ENCODE measurements at places on chromosomes 2 and 18. TPM values are rescaled to one million over a fixed set of nuclear protein-coding genes. Genes with fewer than 3 reads are reported as not detected.

- DNase-seq: no peak
- peaks cover 15% of the 10 kb centered on the region for H3K36me3 ChIP-seq
Measured at GRCh38 chr2:112646102-112646719, 472 bp downstream of the SLC20A1 start.

The CDH7 gene
- not detected for total RNA-seq

DNA sequence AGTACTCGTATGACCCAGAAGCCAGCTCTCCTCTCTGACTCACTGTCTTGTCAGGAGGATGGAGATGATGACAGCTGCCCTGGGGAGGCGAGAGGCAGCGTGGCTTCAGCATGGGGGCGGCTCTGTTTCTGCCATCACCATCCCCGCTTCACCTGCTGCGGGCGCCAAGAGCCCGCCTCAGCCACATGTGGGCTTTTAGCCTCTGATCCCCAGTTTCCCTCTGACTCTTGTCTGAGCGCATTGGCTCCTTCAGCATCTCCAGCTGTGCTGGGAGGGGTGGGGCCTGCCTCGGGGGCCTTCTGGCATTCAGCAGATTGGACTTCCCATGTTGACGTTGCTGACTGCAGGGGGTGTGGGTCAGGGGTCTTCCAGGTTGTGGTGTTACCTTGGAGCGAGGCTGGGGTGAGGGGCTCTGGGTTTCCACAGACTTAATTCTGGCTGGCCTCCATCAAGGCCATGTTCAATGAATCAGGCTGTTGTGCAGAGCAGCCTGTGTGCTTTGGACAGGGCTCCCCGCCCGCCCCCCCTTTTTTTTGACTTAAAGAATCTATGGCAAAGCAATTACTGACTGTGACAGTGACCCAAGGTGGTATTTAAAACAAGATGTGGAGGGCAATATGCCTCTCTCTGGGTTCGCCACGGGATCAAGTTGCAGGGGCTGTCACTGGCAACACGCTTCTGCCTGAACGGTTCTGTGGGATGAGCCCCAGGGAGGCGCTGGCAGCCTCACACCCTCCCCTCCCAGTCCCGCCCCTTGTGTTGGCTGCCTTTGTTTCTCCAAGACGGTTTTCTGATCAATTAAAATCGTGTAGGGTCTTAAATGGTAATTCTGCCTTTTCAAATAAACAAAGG lies 228.3 kb downstream of the LDLRAD4 start:
- no peaks in the 10 kb centered on the region for H3K36me3 ChIP-seq
- H3K27me3 ChIP-seq: no peaks in the 10 kb centered on the region
- H3K27ac ChIP-seq: no peak overlapping the region
- H3K4me1 ChIP-seq: peaks cover 15% of the 10 kb centered on the region

GRCh38 chr2:105184420-105184819 lies 57.1 kb upstream of the GPR45 start:
- DNase-seq: no peak
- peaks cover 10% of the 10 kb centered on the region for H3K4me1 ChIP-seq
- no peaks in the 10 kb centered on the region for H3K27me3 ChIP-seq
- no peak overlapping the region for H3K4me3 ChIP-seq
- no peak overlapping the region for H3K27ac ChIP-seq
- no peaks in the 10 kb centered on the region for H3K36me3 ChIP-seq

The DOCK10 gene
- total RNA-seq: 81.5 TPM

DNA sequence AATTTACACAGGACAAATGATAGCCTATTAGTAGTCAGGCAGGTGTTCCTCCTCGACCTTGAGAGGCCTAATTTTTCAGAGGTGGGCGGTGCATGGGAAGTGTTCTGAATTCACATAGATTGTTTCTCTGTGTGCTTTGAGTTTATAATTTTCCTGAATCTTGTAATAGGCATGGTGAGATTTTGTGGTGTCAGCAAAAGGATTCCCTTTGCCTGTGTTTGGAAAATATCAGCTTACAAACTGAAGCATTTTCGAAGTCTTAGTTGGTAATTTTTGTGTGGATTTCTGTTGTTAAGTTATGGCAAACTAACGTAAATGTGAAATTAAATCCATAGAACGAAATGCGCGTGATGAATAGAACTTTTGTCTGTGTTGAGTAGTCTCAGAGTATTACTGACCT lies 194.0 kb upstream of the RBMS1 start:
- no peak for DNase-seq
- H3K4me1 ChIP-seq: no peaks in the 10 kb centered on the region
- H3K36me3 ChIP-seq: no peaks in the 10 kb centered on the region
- no peaks in the 10 kb centered on the region for H3K27me3 ChIP-seq
- no peak overlapping the region for H3K27ac ChIP-seq

The UCN gene
- 2.0 TPM for total RNA-seq

- H3K27me3 ChIP-seq: no peaks in the 10 kb centered on the region
- no peak overlapping the region for H3K4me3 ChIP-seq
- H3K4me1 ChIP-seq: no peaks in the 10 kb centered on the region
Measured at GRCh38 chr2:42328148-42328833, 32.7 kb downstream of the COX7A2L start.

- no peaks in the 10 kb centered on the region for H3K27me3 ChIP-seq
Measured at GRCh38 chr2:188333751-188334524, 42.3 kb downstream of the GULP1 start.

All from GM12878 (cell line).